NCI-H2081 (cell line): ENCODE measurements at places on chromosomes 6 and 20.

- DNase-seq: no peak
Observed at GRCh38 chr20:33859157-33859695, 48.1 kb downstream of the CHMP4B start.

- no peak for DNase-seq
Observed at GRCh38 chr20:40654876-40655275, 34.2 kb downstream of the MAFB start.

GRCh38 chr6:39517756-39518155 lies 195.3 kb upstream of the KCNK16 start:
- no peak for DNase-seq

GRCh38 chr6:163064397-163064796 lies 336.6 kb downstream of the PACRG start:
- no peak for DNase-seq

DNA sequence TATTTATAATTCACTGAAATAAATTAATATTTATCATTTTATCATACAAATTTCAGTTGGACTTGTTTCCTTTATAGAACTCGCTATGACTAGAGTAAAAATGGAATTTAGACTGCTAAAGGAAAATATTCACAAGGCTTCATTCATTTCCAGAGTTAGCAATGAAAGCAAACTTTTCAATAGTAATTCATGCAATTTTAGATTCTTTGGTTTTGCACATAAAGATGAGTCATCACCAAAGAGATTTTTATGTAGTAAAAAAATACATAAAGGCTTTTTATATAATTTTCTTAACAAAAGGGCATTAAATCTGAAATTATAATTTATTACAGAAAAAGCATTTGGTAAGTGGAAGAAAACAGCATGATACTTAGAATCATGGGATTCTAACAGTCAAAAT lies 37.2 kb upstream of the STXBP5 start:
- no peak for DNase-seq

- DNase-seq: no peak
Observed at GRCh38 chr6:93779086-93779841, 359.9 kb upstream of the EPHA7 start.

- no peak for DNase-seq
Observed at GRCh38 chr20:51427651-51428291, 114.7 kb downstream of the NFATC2 start.

GRCh38 chr6:33772902-33773472 lies 15.9 kb downstream of the LEMD2 start:
- DNase-seq: no peak

- DNase-seq: no peak
Observed at GRCh38 chr20:46036370-46036769, 7.4 kb downstream of the SLC12A5 start.

DNA sequence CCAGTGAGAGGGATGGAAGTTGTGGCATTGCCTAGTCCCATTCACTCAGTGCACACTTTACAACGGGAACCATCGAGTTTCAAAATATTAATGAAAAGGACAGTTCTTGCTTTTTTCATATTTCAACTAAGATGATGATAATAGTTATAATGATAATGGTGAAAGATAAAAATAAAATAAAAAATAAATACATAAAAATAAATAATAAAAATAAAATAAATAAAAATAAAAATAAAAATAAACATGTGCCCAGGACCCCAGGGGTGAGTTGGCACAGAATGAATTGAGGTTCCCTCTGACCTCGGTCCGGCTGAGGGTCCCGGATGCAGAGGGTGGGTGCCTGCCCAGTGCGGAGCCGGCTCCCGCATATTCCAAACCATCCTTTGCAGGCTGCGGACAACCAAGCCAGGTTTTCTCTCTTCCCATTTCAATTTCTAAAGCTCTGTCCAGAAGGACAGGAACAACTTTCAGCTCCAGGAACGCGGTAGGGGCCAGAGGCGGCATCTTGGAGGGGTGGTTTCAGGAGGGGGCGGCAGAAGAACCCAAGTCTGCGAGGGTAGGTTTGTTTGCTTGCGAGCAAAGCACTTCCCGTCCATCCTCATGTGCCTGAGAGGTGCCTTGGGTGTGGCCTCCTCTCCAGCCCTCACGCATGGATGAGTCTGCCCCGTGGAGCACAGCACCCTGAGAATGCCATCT lies 236.8 kb downstream of the DLL1 start:
- DNase-seq: no peak

- DNase-seq: no peak
Observed at GRCh38 chr6:165695722-165696515, 32.9 kb upstream of the PDE10A start.

DNA sequence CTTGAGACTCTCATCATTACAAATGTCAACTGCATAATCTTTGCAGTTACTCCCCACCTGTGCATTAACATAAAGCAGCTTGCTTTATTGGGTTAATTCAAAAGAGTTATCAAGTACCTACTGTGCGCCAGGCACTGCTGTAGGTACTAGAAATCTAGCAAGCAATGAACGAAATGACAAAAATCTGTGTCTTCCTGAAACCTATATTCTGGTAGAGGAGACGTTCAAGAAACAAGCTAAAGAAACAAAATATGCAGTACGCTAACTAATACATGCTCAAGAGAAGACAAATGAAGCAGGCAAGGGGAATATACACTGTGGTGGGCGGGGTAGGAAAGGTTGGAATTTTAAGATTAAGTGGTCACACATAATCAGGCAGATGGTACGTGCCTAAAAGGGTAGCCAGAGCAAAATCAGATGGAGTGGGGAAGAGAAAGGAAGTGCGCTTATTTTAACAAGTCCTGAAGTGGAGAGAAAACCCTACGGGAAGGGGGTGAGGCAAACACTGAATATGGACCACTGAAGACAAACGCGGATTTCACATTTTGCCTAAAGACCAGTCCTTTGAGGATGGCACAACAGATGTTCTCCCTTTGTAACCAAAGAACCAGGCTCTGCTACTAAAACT lies 1.2 kb downstream of the ELOVL2 start:
- no peak for DNase-seq
